ENCODE measurements at places on chromosomes 7 and 10.

GRCh38 chr10:108562105-108562504, 1361.2 kb downstream of the XPNPEP1 start:
- DNase-seq, result no peak

DNA sequence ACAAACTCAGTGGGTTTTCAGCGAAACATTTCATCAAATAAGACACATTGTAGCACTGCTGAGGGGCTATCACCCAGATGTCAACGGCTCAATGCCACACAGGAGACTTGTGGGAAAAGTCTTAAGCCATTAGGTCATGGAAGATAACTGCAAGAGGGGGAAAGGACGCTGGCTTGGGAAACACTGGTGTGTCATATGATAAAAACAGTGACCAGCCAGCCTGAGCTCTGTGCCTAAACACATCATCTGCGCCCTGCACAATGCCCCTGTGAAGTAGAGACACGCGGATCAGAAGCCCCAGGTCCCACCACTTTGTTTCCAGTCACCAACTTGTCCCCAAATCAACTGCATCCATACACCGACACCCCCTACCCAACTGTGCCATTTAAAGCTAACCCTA, 116.7 kb downstream of the TNS3 start:
- DNase-seq, result no peak

DNA sequence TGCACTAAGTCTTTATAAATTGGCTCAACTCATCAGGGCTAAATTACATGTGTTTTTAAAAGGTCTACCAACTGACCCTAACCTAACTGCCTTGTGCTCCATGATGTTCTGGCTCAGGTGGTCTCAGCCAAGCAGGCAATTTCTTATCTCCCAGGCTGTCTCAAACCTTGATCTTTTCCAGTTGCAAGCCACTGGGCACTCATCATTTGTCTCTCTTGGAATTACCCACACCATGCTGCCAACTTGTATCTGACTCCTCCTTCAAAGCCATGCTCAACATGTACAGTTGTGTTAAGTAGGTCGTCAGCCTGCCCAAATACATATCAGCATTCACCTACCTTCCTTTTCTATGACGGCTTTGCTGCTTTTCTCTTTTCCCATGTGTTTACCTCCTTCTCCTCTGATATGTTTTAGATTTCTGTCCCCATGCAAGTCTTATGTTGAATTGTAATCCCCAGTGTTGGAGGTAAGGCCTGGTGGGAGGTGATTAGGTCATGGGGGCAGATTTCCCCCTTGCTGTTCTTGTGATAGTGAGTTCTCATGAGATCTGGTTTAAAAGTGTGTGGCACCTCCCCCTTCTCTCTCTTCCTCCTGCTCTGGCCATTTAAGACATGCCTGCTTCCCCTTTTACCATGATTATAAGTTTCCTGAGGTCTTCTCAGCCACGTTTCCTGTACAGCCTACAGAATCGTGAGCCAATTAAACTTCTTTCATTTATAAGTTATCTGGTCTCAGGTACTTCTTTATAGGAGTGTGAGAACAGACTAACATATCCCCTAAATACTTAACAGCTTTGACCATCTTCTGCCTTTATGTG, 130.0 kb downstream of the ELAPOR2 start:
- DNase-seq, result no peak

- no peak for DNase-seq
Measured at GRCh38 chr10:100359529-100360150, 12.6 kb downstream of the SCD start.

GRCh38 chr10:31604096-31604495, 285.1 kb downstream of the ZEB1 start:
- DNase-seq, result no peak

GRCh38 chr10:109978481-109978880, 29.3 kb upstream of the ADD3 start:
- no peak for DNase-seq

DNA sequence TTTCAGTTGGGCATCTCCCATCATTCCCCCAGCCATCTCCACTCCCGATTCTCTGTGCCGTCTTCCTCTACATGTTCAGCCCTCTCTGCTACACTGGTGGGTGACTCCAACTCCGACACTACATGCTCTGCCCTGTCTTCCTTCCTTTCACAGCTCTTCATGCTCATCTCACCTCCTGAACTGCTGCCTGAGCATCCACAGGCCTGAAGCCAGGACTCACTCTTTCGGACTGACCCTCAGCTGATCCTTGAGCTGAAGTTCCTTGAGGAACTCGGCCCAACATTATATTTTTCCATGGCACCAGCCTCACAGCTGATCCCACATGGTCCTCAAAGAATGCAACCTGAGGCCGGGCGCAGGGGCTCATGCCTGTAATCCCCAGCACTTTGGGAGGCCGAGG, 538.4 kb downstream of the PTPRN2 start:
- no peak for DNase-seq

- no peak for DNase-seq
Measured at GRCh38 chr10:11439523-11440053, 171.9 kb downstream of the USP6NL start.

DNA sequence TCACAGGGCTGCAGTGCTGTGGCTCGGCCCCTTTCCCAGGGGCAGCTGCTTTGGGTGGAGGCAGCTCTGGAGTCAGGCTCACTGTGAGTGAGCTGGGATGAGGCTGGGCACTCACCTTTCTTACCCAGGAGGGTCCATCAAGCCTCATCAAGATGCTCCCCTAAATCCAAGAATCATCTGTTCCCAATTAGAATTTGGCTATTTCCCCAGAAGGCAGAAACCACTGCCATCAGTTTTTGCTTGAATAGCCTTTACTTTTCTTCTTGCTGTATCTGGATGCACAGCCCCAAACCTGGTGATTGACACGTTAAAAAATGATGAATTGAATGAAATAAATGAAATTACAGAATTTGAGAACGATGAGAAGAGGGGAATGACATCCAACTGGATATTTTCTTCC, 74.3 kb upstream of the LYZL1 start:
- DNase-seq, result no peak

- peak; percentile 47 for DNase-seq
Measured at GRCh38 chr10:132927824-132928223, 14.5 kb downstream of the CFAP46 start.

- peak; percentile 81 for DNase-seq
Measured at GRCh38 chr7:94394437-94395140, at the start of gene COL1A2. COL1A2 (plus strand) TSS chr7:94394895; CDS start chr7:94395032, 137 bp downstream.

DNA sequence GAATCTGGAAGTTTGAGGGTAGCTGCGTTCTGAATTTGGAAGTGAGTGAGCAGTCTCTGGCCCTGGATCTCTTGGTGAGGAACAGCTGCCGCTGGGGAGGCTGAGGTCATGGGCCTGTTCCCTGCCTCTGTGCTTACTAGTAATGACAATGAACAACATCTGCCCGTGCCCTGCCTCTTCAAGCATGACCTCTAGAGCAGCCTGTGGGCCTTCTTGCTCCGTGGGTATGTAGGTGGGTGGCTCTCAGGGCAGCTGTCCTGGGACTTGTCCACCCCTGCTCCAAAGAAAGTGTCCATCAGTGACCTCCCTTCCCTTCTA, 186.2 kb downstream of the CXCL12 start:
- peak; percentile 55 for DNase-seq

GRCh38 chr10:95792874-95793285, 36.9 kb downstream of the ENTPD1 start:
- no peak for DNase-seq

GRCh38 chr7:13181216-13181615, 493.8 kb downstream of the ARL4A start:
- no peak for DNase-seq

GRCh38 chr7:125424721-125425120, 495.1 kb upstream of the POT1 start:
- DNase-seq, result no peak

DNA sequence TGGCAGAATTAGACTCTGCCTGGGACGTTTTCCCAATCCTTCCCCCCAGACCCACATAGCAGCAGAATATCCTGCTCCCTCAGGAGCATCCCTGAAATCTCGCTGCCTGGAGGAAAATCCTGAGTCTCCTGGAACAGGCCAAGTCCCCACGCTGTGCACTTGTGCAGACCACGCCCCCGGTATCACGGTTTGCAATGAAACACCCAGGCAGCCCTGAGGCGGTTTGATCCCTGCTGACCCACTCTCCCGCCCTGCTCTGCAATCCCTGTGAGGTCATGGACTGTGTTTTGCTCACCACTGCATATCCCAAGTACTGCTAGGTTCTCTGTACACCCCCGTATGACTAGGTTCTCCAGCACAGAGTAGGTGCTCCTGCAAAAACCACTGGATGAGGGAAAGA, 411.8 kb upstream of the MGMT start:
- DNase-seq, result no peak

- DNase-seq, result no peak
Measured at GRCh38 chr7:127391591-127392181, 822 bp downstream of the ZNF800 start.

DNA sequence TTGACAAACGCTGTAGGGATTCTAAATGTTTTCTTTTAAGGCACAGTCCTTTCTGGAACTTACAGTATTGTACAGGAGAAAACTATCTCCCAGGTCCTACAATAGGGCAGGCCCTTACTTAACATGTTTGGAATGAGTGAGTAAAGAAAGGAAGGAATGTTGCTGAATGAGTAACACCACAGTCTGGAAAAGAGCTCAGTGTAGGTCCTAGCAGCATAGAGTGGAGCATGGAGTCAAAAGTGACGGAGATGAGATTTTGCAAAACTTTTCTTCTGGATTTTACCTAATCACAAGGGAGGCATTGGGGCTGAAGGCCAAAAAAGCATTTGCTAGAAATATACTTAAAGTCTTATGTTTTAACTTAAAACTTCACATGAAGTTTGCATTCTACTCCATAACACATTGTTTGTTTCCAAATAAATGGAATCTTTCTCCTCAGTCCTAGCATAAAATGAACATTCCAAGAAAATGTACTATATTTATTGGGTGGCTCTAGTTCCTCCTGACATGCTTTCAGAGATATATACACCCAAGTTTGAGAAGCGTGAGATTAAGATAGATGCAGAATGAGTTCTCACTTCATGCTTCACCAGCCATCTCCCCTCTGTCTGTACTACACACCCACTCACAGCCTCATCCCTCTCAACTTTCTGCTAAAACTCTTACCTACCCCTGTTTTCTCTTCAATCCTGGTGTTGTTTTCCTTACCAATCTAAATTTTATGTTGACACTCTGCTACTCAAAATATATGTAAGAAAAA, 20.2 kb upstream of the ADD3 start:
- DNase-seq, result no peak

GRCh38 chr10:52744057-52744805, 28.4 kb downstream of the MBL2 start:
- DNase-seq, result no peak

- DNase-seq, result no peak
Measured at GRCh38 chr7:134184767-134185166, 57.6 kb downstream of the LRGUK start.

DNA sequence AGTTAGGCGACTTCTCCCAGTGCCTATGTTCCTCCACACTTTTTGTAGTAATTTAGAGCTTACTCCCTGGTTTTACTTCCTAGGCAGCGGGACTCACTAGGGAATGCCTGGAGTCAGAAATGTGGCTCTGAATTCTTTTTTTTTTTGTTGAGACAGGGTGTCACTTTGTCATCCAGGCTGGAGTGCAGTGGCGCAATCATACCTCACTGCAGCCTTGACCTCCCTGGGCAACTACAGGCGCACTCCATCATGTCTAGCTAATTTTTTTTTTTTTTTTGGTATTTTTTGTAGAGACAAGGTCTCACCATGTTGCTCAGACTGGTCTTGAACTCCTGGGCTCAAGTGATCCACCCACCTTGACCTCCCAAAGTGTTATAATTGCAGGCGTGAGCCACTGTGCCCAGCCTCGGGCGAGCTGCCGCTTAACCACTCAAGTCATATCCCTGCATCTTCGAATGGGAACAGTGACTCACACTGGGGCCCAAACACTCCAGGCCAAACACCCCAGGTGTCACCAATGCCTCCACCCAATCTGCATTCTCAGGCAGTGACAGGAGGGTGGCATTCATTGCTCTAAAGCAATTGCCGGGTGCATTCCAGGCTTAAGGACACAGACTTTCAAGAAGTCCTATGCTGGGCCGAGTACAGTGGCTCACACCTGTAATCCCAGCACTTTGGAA, 19.6 kb downstream of the RGS10 start:
- no peak for DNase-seq

DNA sequence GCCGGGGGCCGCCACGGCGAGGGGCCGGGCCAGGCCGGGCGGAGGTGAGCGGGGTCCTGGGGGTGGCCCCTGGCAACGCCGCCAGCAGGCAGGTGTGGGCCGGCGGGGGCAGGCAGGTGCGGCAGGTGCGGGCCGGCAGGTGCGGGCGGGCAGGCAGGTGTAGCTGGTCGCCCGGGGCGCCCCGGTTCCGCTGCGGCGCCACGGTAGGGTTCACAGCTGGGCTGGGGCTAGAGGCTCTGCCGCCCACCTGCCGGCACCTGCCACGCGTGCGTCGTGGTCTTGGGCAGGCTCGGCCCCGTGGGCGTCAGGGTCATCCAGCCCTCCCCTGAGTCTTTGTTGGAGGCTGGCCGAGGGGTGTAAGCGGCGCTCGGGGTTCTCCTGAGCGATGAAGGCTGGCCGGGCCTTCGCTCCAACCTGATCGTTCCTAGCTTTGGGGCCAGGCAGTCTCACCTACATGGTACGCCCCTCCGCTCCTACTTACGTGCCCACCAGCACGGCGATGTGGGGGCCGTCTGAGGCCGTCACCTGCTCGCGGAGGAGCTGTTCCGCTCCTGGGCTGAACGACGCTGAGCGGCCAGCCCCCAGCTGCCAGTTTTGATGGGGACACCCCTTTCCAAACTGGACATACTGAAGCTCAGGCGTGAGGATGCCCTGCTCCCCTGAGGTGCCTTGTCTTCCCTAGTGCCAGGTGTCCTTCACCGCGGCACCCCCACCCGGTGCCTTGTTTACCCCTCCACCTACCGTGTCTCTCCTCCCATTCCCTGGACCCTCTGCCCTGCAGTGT, 493 bp downstream of the ZMIZ2 start:
- no peak for DNase-seq

GRCh38 chr10:62919776-62920175, 103.6 kb upstream of the EGR2 start:
- no peak for DNase-seq

- no peak for DNase-seq
Measured at GRCh38 chr10:69285699-69286098, 7.4 kb downstream of the HK1 start.

GRCh38 chr7:13848681-13849131, 140.8 kb downstream of the ETV1 start:
- DNase-seq, result no peak

DNA sequence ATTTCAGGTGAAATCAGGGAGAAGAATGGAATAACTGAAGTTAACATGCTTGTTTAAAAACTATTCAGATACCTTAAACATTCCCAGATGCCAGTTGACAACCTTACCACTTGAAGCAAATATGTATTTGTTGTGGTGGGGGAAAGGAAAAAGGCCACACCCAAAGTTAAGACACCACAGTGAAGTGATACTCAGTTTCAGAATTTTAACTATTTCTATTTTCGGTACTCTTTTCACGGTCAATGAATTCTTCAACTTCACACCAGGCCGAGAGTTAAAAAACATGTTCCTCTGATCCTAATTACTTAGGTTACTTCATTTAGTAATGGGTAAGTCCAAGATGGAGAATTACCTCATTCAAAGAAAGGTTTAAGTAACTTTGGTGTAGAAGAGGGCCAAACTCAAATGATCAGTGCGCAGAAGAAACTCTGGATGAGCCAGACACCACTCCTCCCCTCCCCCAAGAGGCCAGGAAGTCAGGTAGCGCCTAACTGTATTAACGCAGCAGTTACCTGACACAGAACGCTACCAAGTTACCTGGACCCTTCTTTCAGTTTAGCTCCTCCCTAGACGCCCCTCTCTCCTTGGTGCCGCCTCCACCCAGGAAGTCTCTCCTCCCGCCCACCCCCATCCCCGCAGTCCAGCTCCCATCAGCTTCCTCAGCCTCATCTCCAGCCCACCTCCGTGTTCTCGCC, 700 bp downstream of the MTPN start:
- DNase-seq, result no peak

GRCh38 chr7:110388457-110388856, 702.5 kb upstream of the LRRN3 start:
- no peak for DNase-seq
